Suppressor macrophage (primary cell): ENCODE measurements at places on chromosomes 4 and X.
A peak's percentile ranks its signal among the peaks of the same experiment; 100 is the strongest.

- no peak for DNase-seq
These were observed 19.3 kb upstream of the SPIN2A start for GRCh38 chrX:57156397-57157049.

GRCh38 chr4:180664766-180665368, 1578.3 kb upstream of the TENM3 start:
- peak; percentile 86 for DNase-seq

DNA sequence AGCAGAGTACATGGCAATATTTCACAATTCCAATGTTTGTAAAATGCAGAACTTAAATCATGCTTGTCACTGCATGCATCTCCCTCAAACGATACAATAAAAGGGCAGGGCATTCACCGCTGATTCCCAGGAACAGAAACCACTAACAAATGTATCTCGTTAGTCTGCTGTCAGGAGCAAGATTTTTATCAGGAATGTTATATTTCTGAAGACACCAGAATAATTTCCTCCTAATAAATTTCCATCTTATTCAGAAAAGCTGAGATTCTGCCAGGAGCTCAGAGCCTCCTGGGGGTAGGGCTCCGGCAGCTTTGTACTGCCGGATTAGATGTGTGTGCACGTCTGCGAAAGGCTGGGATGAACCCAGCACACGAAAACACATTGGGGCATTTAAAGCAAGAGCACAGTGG, 54.0 kb upstream of the LDB2 start:
- DNase-seq = no peak

DNA sequence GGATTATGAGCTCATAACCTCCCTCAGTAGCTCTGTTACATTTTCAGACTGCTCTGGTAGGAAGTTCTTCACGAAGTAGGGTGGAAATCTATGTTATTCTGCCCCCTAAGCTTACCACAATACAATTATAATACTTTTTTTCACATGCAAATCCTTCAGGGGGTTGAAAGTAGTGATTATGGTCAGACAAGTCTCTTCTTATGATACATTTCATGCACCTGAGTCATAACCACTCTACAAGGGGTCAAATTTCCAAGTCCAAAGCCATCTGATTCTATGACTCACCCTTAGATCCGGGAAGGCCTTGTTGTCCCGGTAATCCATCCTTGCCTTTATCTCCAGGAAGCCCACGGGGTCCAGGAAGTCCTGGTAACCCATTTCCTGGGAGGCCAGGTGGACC, 95.2 kb downstream of the ATG4A start:
- no peak for DNase-seq

DNA sequence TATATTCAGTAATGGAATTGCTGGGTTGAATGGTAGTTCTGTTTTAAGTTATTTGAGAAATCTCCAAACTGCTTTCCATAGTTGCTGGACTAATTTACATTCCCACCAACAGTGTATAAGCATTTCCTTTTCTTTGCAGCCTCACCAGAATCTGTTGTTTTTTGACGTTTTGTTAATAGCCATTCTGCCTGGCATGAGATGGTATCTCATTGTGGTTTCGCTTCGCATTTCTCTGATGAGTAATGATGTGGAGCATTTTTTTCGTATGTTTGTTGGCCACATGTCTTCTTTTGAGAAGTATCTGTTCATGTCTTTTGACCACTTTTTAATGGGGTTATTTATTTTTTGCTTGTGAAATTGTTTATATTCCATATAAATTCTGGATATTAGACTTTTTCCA, 13.6 kb upstream of the MAGED4B start:
- DNase-seq = no peak

- peak; percentile 90 for DNase-seq
These were observed 18.5 kb downstream of the LAP3 start for GRCh38 chr4:17595471-17596005.

DNA sequence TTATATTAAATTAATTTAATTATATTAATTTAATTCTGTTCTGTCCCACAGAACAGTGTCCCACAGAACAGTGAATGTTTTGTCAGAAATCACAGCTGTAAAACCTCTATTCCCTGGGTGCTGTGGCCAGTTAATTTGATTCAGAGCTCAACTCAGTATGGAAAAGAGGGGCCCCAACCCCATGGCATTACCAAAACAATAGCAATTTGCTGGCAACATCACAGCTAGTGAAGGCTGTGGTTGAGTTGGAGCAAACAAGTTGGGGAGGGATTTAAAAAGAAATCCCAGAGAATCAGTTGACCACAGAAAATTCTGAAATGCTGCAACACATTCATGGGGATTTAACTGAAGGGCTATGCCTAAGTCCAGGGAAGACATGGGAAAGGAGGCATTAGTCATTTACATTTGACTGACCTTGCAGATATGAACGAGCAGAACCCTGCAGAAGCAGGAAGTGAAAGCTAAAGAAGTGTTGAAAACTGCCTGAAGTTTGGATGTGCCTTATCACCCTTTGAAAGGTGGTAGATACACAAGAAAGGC, 30.1 kb downstream of the PDHA2 start:
- DNase-seq = no peak

- DNase-seq = no peak
These were observed 11.8 kb upstream of the KLHL8 start for GRCh38 chr4:87232216-87232615.

GRCh38 chrX:133608406-133608805, 193.1 kb upstream of the GPC4 start:
- DNase-seq = peak; percentile 58

DNA sequence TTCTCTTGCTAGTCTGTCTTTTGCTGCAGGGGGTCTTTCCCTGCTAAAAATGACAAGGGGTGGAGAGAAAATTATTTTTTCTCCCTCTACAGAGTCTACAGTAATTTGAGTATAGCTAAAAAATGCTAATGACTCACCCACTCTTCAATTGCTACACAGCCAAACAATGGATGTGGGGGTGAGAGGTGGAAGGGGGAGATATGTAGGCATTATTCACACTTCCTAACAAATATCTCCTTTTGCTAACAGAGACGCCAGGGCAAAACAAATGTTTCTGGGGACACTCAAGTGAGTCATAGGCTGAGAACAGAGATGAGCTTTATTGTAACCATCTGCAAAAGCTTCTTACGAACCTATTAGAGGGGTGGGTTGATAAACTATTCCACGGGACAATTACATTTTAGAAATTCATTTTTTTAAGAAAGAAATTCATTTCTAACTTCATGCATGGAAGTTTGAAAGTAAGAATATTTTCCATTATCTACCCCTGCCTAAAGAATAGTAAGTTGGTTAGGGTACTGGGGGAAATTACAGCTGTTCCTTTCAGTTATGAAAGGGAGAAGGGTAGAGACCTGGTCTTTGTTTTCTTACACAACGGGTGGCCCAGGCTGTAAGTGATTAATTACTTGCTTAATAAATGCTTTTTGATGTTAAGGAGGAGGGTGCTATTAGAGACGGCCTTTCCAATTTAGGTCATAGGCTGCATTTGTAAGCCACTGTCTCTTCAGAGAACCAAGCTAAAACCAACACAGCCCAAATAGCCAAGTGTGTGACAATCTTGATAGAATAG, 12.8 kb downstream of the SCD5 start:
- no peak for DNase-seq

DNA sequence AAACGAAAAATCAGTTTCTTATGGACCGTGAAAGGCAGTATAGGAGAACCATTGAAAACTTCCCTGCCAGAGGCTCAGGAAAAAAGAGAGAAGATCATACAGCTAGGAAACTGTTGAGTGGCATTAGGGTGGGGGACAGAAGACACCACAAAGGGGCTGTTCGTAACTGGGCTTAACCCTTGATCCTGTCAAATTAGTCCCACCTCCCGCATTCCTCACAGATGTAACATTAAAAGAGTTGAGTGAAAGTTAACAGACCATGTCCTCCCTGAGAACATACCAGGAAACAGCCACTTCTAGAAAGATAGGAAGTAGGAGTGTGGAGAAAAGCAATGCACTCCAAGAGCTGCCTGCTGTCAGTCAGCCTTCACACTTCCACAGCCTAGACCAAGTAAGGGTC, 8.7 kb downstream of the SHROOM4 start:
- DNase-seq = no peak

DNA sequence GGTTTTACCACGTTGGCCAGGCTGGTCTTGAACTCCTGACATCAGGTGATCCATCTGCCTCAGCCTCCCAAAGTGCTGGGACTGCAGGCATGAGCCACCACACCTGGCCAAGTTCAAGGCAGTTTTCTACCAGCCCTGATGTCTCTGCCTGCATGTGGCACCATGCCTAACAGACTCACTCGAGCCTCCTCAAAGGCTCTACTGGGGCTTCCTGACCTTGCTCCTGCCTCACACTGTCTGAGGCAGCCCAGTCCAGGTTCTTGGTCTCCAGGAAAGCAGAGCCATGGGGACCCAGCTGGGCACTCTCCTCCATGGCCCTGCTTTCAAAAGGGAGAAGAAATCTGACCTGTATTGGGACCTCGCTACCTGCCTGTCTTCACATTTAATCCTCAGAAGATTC, 286.9 kb downstream of the EVC2 start:
- no peak for DNase-seq

- DNase-seq = no peak
These were observed 12.3 kb upstream of the TADA2B start for GRCh38 chr4:7030856-7031255.

GRCh38 chr4:107991945-107992630, 2.4 kb downstream of the HADH start:
- no peak for DNase-seq

GRCh38 chr4:99117876-99118693, 26.0 kb downstream of the ADH4 start:
- peak; percentile 52 for DNase-seq

DNA sequence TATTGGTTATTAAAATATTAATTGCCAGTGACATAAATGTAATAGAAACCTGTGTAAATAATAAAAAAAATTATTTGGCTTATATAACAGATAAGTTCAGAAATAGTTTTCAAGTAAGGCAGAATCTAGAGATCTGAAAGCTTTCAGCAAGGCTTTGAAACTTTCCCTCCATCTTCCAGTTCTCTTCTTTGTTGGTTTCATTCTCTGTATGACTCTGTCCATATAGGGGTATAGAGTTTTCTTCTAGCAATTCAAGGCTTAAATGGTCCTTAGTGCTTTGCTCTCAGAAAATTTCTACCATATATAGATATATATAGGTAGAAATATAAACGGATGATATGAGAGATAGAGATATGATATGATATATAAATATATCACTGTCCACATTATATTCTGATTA, 160.5 kb upstream of the GABRA2 start:
- no peak for DNase-seq

- no peak for DNase-seq
These were observed 54.5 kb upstream of the ABCB7 start for GRCh38 chrX:75210602-75211001.

- DNase-seq = no peak
These were observed 31.8 kb upstream of the NKX6-1 start for GRCh38 chr4:84530871-84531270.

DNA sequence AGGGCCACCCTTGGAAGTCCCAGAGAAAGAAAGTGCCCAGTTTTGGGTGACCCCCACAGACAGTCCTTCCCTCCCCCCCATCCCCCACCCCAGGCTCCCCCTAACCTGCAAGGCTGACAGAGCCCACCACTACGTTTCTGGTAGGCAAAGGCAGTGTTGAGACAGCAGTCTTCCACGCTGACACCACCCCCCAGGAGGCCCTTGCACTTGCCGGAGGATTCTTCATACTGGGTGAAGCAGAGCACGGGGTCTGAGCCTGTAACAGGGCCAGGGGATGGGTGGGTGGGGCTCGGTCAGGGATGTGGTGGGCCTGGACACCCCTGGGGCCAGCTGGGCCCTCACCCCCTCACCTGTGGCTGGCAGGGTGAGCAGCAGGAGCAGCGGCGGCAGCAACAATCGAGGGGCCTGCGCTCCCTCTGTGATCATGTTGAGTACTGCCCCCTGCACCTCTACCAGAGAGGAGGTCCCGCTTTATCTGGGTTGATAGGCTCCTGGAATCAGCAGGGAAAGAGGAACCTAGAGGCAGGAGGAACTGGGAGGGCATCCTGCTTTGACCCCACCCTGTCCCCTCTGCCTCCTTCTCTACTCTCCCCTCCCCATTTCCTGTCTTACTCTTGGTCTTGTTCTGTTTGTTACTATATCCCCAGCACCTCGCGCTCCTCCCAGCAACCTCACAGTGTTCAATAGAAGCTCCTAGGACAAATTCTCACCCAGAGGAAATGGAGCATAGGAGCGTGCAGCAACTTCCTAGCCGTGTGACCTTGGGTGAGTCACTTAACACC, at the start of gene CFP:
TSS of gene CFP (minus strand) at position 512 of the 782 bp plus-strand sequence. CDS start at position 426, 86 bp downstream.
- DNase-seq = peak; percentile 30
